ENCODE measurements at places on chromosomes 11 and 22.

GRCh38 chr11:57073128-57073527, 84.4 kb downstream of the OR5AK2 start:
- no peak for DNase-seq

DNA sequence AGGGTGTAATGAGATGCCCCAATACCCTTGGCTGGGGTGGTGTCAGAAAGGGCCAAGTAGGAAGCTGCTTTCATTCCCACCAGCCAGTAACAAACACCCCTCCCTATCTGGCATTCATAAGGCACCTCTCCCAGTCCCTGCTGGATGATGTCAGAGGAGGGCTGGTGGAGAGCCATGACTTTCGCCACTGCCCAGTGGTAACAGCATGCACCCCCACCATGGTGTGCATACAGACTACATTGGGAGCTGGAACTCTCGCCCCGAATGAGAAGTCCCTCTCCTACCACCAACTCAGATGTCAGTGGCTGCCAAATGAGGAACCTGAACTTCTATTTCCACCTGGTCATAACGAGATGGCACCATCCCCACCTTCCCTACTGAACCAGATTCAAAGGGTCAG, 73.3 kb downstream of the SGSM3 start:
- DNase-seq: no peak

GRCh38 chr22:40324468-40325305, 21.6 kb upstream of the ADSL start:
- no peak for DNase-seq

DNA sequence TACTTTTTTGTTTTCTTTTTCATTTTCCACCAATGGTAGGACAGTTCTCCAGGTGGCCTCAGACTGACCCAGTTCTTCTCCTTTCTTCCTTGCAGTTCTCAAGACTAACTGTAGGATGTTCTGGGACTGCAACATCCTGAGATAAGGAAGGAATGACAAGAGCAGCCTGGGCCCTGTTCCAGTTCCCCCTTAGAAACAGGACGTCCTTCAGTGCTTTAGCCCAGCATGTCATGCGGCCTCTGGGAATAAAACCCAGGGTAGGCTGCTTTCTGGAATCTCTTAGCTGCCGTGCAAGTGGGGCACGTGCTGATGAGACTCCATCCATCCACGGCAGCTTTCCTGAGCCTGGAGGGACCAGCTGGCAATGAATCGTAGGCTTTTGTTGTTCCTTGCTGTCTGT, 24.0 kb upstream of the CADM1 start:
- no peak for DNase-seq

- DNase-seq: no peak
These were observed 17.9 kb upstream of the TPH1 start for GRCh38 chr11:18063862-18064434.

DNA sequence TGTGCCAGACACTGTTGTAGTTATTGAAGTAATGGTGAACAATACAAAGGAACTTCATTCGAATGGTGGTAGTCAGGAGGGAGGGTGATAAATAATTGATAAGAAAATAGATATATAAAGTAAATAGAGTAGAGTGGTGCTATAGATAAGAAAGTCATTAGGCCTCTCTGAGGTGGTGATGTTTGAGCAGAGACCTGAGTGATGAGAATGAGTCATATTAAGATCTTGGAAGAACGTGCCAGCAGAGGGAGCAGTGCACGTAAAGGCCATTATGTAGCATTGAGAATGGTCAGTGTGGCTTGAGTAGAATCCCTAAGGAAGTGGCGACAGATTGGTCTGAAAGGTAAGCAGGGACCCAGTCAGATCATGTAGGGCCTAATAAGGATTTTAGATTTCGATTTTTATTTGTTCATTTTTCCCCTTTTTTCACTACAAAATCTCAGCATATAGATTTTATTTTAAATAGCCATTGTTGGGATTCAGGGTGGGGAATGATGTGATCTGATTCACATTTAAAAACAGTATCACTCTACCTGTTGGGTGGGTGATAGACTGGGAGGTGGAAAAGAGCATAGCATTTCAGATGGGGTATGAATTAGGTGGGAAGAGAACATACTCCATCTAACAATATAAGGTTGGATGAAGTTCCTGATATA, 44.7 kb downstream of the CCDC90B start:
- DNase-seq: no peak

- no peak for DNase-seq
These were observed 347.8 kb downstream of the MN1 start for GRCh38 chr22:27453725-27454124.

DNA sequence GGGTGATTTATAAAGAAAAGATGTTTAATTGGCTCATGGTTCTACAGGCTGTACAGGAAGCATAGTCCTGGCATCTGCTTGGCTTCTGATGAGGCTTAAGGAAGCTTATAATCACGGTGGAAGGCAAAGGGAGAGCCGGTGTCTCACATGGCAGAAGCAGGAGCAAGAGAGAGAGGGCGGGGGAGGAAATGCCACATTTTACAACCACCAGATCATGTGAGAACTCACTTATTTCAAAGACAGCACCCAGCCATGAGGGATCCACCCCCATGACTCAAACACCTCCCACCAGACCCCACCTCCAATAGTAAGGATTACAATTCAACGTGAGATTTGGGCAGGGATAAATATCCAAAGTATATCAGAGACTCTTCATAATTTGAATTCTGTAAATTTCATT, 200.7 kb downstream of the MSANTD4 start:
- no peak for DNase-seq

GRCh38 chr22:28768701-28769393, 3.6 kb upstream of the CCDC117 start:
- no peak for DNase-seq

DNA sequence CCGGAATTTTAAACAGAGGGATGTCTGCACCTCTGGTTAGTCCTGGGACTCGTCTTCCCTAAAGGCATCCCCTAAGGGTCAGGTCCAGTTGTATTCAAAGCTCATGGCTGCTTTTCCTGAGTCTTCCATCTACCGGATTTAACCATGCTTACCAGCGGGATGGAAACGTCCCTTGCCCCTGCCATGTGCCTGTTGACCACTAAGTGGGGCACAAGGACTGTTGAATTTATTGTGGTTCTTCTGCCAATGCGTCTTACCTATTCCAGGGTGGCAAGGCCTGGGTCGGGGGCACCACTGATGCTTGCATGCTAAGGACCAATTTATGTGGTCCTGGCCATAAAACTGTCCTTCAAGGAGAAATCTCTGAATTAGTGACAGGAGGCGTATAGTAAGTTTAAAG, 25.6 kb downstream of the ANKRD42 start:
- DNase-seq: no peak

GRCh38 chr11:98766903-98767302, 253.8 kb upstream of the CNTN5 start:
- no peak for DNase-seq

DNA sequence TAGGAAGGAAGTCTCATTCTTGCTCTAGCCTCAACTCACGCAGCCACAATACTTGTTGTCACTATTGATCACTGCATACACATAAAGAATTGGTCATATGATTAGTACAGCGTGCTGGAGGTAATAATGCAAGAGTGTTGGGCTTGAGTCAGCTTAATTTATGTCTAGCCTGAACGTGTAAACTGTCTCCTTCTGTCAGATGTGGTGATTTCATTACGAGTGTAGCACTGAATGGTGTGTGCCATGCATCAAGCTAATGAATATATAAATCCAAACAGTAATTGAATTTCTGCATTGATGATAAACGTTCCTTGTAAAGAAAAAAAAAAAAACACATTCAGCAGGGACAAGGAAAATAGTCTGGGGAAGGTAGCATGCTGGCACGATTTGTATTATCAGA, 396.2 kb upstream of the RAG2 start:
- DNase-seq: no peak

GRCh38 chr11:107851704-107852310, 6.8 kb downstream of the SLC35F2 start:
- no peak for DNase-seq

GRCh38 chr11:46671958-46672315, 28.5 kb downstream of the ARHGAP1 start:
- DNase-seq: no peak

DNA sequence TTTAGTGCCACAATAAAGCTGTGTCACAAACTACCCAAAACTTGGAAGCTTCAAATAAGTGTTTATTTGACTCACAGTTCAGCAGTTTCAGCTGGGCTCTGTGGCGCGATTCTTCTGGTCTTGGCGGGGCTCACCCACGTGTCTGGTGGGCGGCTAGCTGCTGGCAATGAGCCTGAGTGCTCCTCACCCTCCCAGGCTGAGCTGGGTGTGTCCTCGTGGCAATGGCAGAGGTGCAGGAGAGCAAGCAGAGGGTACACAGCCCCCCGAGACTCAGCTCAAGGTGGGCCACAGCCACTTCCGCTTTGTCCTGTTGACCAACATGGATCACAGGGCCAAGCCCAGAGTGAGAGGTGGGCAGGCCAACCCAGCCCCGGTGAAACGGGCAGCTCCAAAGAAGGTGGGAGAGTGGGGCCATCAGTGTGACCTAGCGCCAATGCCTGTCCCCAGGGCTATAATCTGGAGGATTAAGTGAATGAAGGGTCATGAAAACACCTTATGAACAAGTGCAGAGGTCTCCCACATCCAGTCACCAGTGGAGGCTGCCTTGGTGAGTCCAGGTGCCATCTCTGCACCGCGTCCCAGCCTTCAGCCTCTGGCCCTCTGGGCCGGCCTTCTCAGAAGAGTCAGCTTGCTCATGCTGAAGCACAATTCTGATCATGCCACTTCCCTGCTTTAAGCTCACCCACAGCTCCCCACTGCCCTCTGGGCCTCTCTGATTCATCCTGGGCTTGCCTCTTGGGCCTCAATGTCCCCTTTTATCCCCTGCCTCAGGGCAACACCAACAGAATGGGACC, 74.6 kb upstream of the RTL6 start:
- DNase-seq: no peak

DNA sequence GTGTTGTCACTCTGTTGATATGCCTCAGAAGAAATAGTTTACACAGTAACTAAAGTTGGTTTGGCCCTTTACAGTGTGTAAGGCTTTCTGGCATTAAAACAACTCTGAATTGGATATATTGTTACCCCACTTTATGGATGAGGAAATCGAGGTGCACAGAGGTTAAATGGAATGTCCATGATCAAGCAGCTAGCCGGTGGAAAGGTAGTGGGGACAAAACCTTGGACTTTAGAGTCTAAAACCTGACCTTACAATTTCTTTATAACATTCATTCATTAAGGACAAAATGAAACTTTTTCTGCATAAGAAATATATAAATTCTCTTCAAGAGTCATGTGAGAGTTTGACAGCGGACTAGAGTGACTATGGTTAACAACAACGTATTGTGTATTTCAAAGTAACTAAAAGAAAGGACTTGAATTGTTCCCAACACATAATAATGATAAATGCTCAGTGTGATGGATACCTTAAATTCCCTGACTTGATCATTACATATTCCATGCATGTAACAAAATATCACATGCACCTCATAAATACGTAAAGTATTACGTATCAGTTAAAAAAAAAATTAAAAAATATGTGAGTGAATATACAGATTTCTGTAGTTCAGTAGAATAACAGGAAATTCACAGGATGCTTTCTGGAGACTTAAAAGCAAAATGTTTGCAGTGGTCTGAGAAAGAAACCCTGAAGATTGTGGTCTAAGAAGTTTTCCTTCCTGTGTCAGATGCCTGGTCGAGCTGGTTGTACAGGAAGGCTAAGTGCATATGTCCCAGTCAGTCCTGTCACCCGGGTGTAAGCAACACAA, 51.0 kb downstream of the TEAD1 start:
- no peak for DNase-seq

DNA sequence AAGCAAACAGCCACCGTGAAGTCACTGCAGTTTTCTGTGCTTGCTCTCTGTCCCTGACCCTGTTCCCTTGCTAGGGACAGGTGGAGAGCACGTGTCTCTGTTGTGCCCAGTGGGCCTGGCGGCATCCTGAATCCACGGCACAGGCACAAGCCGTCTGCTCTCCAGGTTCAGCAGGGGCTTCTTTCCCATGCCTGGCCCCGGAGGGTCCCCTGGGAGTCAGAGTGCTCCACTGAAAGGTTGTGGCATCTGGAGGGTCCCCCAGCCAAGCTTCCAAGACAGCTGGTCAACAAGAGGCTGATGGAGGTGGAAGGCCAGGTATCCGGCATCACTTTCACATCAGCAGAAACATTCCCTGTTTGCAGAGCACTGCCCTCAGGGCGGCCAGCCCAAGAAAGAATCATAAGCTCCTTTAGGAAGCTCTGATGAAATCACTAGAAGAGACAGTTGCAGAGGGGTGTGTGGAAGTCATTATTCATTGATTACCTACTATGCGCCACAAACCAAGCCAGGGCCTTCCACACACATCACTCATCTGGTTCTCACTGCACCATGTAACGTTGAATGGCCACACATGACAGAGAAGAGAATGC, 346.4 kb upstream of the B3GAT1 start:
- no peak for DNase-seq

GRCh38 chr11:24598641-24599040, 101.8 kb downstream of the LUZP2 start:
- DNase-seq: no peak
